Stimulated activated CD8-positive, alpha-beta memory T cell treated with anti-CD3 and anti-CD28 coated beads, Interleukin-12 subunit alpha, Interleukin-12 subunit beta, amount 100 ng/mL, for 1 hour (primary cell): ENCODE measurements at places on chromosomes 3 and 15.

- no peak for DNase-seq
These were observed 1.2 kb downstream of the NT5DC2 start for GRCh38 chr3:52532517-52532837.

- DNase-seq = no peak
These were observed 847.7 kb downstream of the ROBO2 start for GRCh38 chr3:77887611-77888010.

GRCh38 chr3:178586076-178586475 lies 49.8 kb downstream of the KCNMB2 start:
- DNase-seq = no peak

- no peak for DNase-seq
These were observed 385.4 kb upstream of the SEMA6D start for GRCh38 chr15:47331829-47332393.

DNA sequence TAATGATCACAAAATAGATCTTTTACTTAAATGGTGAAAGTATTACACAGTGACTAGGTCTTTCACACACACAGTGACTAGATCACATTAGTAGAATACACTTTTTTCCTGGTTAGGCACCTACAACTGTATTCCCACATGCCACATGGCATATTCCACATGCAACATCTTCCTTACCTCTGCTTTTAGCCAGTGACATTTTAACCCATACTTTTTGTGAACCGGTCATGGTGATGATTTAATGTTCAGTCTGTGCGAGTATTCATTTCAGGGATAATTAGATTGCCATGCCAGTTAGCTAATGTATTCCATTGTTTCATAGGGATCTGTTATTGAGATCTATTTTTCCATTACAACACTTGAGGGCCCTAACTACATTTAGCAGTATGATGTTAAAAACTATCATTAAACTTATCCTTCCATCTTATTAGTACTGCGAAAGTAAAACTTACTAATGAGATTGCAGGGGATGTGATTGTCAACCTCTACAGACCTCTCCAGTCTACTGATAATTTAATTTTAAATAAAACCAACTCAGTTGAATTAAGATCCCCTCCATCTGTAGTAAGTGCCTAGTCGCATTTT lies 28.3 kb downstream of the TSEN2 start:
- no peak for DNase-seq

DNA sequence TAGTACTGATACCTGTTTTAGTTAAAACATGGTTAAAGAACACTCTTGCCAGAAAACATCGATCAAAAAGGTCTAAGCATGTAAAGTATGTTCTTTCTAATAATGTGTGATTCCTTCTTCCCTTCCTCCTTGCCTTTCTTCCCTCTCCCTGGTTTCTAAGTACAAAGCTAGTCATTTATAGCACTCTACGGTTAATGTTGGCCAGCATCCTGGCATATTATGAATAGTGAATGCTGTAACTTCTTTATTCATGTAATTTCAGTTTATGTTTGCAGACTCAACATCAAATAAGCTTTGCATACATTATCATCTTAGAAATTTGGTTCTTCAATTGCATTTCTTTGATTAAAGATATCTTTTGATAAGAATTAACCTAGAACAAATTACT lies 27.1 kb downstream of the P2RY12 start:
- no peak for DNase-seq
